ENCODE measurements at places on chromosomes 3 and 15.

DNA sequence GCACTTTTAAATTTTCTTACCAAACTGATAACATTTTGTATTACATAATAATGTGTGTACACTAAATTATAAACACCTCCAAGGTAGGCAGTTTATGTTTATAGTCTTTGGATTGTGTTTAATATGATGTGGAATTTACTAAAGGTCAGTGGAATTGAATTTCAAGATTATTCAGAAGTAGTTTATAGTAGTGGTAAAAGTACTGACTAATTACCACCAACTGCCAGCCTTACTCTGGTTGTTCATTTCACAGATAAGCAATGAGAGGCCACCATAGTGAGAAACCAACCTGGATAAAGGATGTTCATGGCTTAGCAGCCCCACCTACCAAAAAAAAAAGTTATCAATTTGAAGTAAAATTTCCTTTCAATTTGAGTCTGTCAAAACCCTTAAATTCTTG lies 54.0 kb upstream of the EIF5A2 start:
- no peak for DNase-seq

- DNase-seq, result no peak
Observed at GRCh38 chr15:100008258-100008657, 275.0 kb upstream of the LYSMD4 start.

- no peak for DNase-seq
Observed at GRCh38 chr15:68479870-68480269, 47.9 kb upstream of the ITGA11 start.

- DNase-seq, result no peak
Observed at GRCh38 chr15:101801048-101801447, 2.3 kb upstream of the OR4F6 start.

DNA sequence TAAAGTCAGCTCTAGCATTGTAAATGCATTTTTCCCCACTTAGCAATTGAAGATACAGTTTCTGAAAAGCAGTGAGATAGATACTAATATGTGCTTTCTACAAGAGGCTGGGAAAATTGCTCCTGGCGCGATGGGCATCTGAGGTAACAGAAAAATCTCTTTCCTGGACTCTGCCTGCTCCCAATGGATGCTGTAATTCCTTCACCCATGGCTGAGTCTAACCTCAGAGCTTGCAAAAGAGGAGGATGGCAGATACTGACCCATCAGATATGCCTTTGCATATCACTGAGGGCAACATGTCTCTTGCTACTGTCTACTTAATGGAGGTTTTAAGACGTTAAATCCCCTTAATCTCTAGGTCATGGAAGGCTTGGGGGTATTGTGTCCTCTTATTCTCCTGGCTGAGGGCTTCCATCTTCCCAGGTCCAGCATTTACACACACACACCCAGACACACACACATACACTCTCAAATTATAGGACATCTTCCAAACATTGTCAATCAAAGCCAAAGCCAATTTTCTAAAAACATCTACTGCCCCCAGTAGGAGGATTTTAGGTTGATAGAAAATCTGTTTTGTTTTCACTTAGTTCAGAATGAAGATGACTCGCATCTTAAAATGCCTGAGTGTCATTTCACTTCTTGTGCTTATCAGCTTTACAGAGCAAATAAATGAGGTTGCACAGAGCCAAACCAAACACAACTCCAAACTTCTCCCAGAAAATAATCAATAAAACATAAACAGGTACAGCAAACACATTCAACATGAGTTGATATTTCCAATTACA lies 2.4 kb downstream of the TRPM1 start:
- DNase-seq, result no peak

DNA sequence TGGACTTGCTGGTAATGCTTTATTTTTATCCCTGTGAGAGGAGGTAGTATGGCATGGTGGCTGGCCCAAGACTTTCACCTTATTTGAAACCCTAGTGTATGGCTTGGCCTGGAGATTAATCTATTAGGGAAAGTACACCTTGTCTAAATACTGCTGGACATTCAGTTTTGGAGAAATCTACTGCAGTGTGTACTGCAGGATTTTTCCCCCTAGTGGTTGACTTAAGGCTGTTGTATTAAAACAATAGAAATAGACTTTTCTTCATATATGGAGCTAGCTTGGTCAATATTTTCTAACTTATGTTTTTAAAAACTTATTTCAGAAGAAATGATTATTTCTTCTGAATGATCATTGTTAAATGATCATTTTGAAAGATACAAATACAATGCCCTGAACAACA lies 13.9 kb upstream of the SLITRK3 start:
- DNase-seq, result no peak

DNA sequence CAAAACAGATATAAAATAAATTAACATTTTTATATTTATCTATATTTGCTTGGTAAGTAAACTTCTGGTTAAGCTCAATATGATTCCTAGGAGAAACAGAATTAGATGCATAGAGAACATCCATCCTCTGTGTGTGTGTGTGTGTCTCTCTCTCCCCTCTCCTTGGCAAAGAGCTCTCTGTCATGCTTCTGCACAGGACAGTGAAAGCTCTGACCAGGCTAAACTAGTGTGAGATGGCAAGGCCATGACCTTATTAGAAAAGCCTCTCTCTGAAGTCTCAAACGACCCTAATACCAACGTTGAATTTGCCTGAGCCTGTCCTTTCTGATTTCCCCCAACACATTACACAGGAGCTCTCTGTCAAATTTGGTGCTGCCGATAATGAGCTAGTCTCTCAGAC lies 746.0 kb downstream of the VGLL3 start:
- no peak for DNase-seq

- DNase-seq, result no peak
Observed at GRCh38 chr3:61684386-61684785, 123.0 kb downstream of the PTPRG start.

- DNase-seq, result no peak
Observed at GRCh38 chr3:121757087-121757811, 7.7 kb upstream of the GOLGB1 start.

DNA sequence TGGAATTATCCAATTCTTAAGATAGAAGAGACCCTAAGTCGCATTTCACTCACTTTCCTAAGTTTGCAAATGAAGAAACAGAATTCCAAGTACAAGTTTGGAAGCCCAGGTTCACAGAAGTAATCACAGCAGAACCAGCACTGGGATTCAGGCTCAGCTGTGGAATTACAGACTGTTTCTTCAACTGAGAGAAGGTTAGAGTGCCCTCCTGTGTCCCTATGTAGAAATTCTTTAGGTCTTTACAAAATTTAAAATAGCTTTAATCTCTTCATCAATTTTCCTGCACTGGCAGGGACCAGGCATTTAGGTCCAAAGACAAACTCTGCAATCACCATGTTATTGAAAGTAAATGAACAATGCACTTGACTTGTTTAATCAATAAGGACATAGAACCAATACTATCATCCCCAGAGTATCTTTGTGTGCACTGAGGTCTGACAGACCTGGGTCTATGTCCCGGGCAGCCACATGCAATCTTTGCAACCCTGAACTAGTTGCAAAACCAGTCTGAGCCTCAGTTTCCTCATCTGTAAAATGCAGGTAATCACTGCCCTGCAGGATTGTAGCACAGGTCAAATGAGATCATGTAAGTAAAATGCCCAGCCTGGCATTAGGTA lies 96.3 kb upstream of the ZBED2 start:
- DNase-seq, result no peak

GRCh38 chr3:62363275-62363674 lies 10.1 kb downstream of the FEZF2 start:
- DNase-seq, result no peak

DNA sequence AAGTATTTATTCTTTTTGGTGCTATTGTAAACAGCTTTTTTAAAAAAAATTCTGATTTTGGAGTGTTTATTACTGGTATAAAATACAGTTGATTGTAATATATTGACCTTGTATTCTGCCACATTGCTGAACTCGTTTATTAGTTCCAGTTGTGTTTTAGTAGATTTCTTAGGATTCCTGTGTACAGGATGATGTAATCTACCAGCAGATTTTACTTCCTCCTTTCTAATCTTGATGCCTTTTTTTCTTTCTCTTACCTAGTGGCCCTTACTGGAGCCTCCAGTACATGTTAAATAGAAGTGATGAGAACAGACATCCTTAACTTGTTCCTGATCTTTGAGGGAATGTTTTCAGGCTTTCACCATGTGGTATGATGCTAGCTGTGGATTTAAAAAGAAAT lies 70.4 kb upstream of the KY start:
- no peak for DNase-seq

- no peak for DNase-seq
Observed at GRCh38 chr3:86934851-86935250, 56.1 kb downstream of the VGLL3 start.

- DNase-seq, result no peak
Observed at GRCh38 chr3:126932188-126932931, 50.6 kb upstream of the PLXNA1 start.

DNA sequence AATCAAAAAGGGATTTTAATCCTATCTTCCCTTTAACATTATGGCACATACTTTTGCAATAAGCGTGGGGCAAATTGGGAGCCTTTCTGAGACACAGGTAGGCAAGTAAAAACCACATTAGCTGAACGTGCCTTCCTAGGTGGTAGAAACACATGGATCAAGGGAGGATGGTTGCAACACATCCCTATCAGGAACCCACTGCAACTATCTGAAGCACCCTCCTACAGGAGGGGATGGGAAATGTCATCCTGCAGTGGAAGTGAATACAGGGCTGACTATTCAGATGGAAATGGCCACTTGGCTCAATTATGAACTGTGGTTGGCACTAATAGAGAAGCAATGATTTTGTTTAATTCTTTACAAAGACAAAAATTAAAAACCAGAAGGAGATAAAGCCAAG lies 826.3 kb downstream of the FHIT start:
- no peak for DNase-seq

DNA sequence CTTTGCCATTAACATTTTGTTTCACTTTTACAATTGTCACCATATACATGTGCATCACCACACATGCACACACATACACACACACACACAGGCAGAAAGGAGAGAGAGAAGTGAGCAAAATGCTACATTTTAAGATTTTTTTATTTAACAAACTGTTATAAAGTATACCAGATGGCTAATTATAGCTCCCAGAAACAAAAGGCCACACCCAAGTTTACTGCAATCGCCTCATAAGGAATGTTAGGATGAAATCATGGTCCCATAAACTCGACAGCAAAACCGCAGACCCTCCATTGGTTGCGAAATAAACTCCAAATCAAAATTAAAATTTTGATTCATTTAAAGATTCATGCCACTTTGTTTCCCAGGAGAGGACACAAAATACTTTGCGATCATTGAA lies 16.1 kb upstream of the C15orf61 start:
- no peak for DNase-seq

GRCh38 chr3:155535098-155535497 lies 209.8 kb downstream of the PLCH1 start:
- DNase-seq, result no peak
